ENCODE measurements at places on chromosomes 16 and 17. TPM values are rescaled to one million over a fixed set of nuclear protein-coding genes. Genes with fewer than 3 reads are reported as not detected.
A peak's percentile ranks its signal among the peaks of the same experiment; 100 is the strongest.

GRCh38 chr17:30720013-30720471 is 104.5 kb downstream of the CRLF3 start:
- DNase-seq: no peak

The HS3ST4 gene
- polyA plus RNA-seq: not detected

The MT1A gene
- 0.66 TPM for polyA plus RNA-seq

The CNTNAP1 gene
- 62.9 TPM for polyA plus RNA-seq

The DPEP1 gene
- polyA plus RNA-seq: not detected

GRCh38 chr16:56600398-56600999 is 7.9 kb upstream of the MT2A start:
- no peak for DNase-seq

DNA sequence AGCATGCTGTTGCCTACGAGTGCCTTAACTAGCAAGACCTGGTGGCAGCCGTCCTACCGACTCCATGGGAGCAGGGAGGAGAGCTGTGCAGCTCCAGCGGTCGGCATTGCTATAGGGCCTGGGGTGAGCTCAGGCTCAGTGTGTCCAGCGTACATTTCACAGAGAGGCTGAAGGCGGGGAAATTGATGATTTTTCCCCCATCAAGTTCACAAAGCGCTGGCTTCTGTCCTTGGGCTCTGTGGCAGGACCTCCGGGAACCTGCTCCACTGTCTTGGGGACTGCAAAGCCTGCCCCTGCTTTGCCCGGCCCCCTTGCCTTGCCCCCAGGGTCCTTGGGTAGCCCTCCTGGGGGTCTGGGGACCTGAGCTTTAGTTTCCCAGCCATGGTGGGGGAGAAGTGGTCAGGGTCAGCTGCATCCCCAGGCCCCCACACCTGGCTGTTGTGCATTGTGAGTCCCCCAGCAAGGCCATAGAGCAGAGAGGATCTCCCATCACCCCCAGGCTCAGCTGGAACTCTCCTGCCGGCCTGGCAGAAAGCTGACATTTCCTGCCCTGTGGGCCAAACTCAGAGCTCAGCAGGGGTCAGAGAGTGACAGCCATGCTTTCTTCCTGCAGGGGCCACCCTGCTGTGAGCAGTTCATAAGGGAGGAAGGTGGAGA is 3.9 kb upstream of the KCNJ18 start:
- DNase-seq: no peak

DNA sequence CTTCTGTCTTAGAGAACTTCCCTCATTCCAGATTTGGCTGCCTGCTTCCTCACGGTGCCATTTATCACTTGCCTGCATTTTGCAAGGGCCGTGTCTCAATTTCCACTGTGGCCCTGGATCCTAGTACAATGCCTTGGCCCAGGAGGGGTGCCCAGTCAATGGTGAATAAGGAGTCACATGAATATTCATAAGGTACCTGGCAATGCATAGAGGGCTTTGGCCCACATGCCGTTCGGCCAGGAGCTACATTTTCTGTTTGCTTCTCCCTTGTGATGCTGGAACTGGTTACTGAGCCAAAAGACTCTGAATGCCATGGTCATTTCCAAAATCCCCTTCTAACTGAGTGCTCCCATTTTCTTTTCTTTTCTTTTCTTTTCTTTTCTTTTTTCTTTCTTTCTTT is 4.8 kb upstream of the PIRT start:
- no peak for DNase-seq

The OTOA gene
- polyA plus RNA-seq: not detected

The NOG gene
- polyA plus RNA-seq: 0.64 TPM

GRCh38 chr17:81234940-81235821 is 3.7 kb downstream of the TEPSIN start:
- DNase-seq: no peak

The TNK1 gene
- 0.22 TPM for polyA plus RNA-seq

The MT1H gene
- not detected for polyA plus RNA-seq

The XYLT2 gene
- 19.0 TPM for polyA plus RNA-seq

- DNase-seq: peak; percentile 50
These were observed 4.5 kb downstream of the TRPV2 start for GRCh38 chr17:16419929-16420271.

DNA sequence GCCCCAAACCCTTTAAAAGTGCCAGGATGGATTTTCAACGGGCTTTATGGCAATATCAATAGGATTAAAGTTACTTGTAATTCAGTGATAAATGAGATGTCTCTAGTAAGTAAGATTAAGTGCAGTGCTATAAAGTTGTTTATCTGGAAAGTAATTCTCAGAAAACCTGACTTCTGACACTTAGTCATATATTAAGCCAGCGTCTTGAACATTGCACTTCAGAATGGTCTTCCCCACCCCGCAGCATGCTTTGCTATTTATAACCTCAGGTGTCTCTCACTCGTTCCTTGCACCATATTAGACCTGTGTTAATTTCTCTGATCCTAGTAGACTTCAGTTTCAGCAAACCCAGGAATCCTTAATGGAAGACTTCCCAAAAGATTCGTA is 2.1 kb upstream of the MAF start:
- no peak for DNase-seq

DNA sequence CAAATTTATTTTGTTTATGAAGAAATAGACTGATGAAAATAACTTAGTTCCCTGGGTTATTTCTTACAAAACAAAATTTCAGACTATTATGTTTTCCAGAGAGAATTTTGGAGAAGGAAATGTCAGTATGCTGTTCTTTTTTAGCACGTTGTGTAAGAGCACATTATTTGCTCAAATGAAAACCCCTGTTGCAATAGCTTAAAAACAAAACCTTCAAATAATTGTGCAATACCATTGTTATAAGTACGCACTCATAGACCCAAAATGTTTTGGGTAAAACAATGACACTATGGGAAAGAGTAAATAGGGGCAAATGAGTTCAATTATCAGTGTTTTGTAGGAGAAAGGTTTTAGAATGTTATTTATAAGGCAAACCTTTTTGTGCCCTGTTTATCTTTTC is 18.2 kb downstream of the VMP1 start:
- no peak for DNase-seq

DNA sequence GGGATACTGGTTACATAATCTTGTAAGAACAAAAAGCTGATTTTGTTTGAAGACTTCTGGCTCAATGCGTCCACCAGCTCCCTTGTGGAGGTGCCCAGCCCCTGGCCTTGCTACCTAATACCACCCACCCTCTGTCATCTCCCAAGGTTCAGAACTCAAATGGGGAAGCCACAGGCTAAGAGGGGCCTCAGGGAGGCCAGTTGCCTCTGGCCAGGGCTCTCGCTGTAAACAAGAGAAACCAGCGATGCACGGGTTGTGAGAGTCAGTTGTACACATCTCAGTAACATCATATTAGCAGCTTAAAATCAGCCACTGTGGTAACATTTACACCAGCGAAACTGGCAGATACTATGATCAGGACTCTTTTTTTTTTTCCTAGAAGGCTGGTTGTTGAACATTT is 6.0 kb downstream of the TEKT5 start:
- no peak for DNase-seq

The TMEM100 gene
- polyA plus RNA-seq: 0.67 TPM

DNA sequence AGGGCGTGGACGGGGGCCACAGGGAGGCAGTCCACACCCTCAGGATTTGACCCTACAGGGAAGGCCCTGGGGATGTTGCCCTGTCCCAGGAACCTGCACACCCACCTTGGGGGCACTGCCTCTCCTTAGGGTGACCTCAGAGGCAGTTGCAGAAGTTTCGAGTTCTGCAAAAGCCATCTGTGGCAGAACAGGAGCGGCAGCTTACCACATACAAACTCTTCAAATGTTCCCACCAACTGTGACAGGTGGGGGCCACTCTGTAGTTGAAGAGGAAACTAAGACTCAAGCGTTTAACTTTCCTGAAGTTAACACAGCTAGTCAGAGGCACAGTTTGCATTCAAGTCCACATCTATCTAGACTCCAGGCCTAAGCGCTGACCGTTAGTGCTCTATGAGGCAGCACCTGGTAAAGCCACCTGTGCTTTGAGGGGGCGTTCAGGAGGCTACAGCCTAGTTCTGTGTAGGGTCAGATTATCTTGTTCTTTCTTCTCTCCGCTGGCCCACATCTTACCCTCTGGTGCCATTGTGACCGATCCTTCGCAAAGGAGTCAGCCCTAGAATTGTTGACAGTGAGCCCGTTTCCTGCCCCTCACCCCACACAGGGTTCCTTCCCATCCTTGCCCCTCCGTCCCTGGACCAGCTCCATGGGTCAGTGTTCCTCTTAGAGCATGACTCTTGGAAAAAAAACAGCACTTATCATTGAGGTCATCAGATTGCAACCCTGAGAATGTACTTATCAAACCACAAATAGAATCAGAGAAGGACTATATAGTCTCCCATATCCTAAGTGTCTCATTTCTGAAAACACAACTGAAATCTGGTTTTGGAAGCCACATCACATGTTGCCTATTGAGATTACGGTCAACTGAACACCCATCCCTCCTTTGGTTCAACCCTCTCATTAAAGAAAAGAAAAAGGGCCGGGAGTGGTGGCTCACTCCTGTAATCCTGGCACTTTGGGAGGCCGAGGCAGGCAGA is 45.4 kb downstream of the CDH1 start:
- DNase-seq: no peak

GRCh38 chr16:49283376-49284049 is 1.9 kb upstream of the CBLN1 start:
- no peak for DNase-seq

The EXOC3L1 gene
- not detected for polyA plus RNA-seq

The KRTAP4-1 gene
- not detected for polyA plus RNA-seq

DNA sequence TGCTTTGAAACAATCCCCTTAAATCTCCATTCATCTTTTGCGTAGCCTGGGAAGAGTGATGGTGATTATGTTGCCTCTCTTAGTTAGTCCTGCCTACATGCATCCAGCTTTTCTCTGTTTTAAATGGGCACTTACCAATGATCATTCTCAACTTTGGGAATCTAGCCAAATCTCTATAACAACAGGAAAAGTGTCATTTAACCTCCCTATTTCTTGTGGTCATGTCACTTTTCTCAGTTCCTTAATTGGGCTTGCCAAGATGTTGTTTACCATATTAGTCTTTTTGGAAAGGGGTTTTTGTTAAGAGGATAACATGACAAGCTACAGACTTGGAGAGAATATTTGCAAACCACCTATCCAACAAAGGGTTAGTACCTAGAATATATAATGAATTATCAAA is 15.6 kb upstream of the CLEC10A start:
- no peak for DNase-seq

The LITAFD gene
- not detected for polyA plus RNA-seq

The CA7 gene
- not detected for polyA plus RNA-seq

- DNase-seq: no peak
These were observed 605.0 kb downstream of the WWOX start for GRCh38 chr16:78704416-78704815.

GRCh38 chr16:74168445-74168844 is 128.2 kb upstream of the PSMD7 start:
- no peak for DNase-seq

DNA sequence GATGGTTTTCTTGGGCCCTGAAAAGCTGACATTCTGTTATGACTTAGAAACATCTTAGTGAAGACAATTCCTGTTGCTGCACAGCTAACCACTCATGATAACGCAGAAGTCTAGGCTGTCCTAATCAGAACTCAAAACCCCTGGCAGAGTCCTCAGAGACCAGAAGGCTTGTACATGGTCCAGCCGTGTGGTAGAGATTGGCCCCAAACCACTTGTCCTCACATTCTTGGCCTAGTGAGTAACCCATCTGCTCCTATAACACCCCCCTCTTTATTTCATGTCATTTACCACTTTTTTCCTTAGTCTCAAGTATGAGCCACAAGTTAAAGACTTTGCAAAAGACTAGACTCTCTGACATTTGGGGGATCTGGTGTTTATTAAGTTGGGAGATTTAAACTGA is 116.5 kb upstream of the ADAMTS18 start:
- DNase-seq: no peak

DNA sequence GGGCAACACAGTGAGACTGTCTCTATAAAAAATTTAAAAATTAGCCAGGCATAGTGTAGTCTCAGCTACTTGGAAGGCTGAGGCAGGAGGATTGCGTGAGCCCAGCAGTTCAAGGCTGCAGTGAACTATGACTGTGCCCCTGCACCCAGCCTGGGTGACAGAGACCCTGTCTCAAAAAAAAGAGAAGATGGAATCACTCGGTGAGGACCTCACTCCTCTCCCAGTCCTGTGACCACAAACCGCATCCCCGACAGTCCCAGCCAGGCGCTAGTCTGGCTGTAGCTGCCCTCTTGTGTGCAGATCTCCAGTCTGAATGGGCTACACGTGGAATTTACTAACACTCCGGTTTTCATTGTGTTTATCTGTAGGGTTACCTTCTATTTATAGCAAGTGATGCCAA is 11.1 kb downstream of the DEXI start:
- no peak for DNase-seq

DNA sequence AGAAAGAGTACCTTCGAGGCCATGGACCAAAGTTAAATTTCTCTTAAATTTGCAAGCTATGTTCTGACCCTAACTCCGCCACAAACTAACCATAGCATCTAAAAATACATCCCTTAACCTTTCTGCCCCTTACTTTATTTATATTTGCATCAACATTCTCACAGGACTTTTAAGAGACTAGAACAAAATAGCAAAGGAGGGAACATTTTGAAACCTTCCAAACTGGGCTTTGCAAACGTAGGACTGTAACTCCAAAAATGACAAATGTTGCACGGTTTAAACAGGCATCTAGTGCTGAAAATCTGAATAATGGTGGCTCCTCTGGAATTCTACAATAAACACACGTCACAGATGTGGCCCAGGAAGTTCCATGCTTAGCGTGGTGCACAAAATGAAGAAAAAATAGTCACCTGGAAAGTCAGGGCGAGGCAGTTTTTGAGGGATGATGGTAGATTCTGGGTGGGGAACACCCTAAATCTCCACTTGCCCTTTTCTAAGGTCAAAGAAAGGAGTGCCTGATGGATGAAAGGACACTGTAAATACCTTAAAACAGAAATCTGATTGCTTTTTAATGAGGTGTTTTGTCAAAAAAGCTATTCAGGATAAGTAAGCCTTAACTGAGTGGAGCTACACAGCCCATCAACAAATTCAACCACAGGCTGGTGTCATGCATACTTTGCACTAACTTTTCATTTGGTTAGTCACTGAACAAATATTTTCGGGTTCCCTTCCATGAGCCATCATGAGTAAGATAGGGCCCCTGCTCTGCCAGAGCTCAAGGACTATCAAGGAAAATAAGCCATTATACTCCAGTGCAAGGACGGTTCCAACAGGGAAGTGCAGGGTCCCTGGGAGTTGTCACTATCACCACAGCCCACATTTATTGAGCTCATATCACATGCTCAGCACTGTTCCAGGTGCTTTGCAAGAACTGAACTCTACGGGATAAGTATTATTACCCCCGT is 21.2 kb downstream of the ARHGAP17 start:
- peak; percentile 81 for DNase-seq

- DNase-seq: no peak
These were observed 483 bp downstream of the RPA1 start for GRCh38 chr17:1830288-1830687.

- no peak for DNase-seq
These were observed 4.9 kb downstream of the CD300A start for GRCh38 chr17:74471341-74471740.

The MFAP4 gene
- 230 TPM for polyA plus RNA-seq

The HCRT gene
- not detected for polyA plus RNA-seq

DNA sequence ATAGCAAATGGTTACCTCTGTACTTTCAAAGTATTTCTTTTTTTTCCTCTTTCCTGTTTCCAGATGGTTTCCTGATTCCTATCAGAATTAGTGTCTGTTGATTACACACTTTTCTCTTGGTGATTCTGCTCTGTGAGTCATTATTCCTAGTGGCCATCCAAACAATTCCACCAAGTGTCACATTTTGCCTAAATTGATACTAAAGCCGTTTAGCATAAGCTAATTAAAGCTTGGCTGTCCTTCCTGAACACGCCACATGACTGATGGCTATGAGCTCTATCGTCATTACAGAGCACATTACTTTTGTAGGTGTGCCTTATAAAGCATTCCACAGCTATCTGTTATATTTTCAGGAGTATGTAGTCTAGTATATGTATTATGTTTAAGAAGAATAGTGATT is 671.2 kb downstream of the CDH8 start:
- no peak for DNase-seq

The DNAI2 gene
- not detected for polyA plus RNA-seq

The SLC16A13 gene
- 1.7 TPM for polyA plus RNA-seq

Data from AG04450 (cell line).